Progenitor cell of endocrine pancreas (in vitro differentiated cells): ENCODE measurements at places on chromosomes 6 and 20. TPM values are rescaled to one million over a fixed set of nuclear protein-coding genes. Genes with fewer than 3 reads are reported as not detected.

The PRDM1 gene
- 4.3 and 8.9 TPM in 2 replicates for total RNA-seq

GRCh38 chr20:57685146-57685758 is 24.6 kb downstream of the PMEPA1 start:
- H3K4me1 ChIP-seq, result peaks cover 21% of the 10 kb centered on the region
- peak overlapping the region; percentile 56 for H3K27ac ChIP-seq
- H3K4me3 ChIP-seq, result no peak overlapping the region
- no peak for DNase-seq
- no peaks in the 10 kb centered on the region for H3K27me3 ChIP-seq
- H3K36me3 ChIP-seq, result no peaks in the 10 kb centered on the region

DNA sequence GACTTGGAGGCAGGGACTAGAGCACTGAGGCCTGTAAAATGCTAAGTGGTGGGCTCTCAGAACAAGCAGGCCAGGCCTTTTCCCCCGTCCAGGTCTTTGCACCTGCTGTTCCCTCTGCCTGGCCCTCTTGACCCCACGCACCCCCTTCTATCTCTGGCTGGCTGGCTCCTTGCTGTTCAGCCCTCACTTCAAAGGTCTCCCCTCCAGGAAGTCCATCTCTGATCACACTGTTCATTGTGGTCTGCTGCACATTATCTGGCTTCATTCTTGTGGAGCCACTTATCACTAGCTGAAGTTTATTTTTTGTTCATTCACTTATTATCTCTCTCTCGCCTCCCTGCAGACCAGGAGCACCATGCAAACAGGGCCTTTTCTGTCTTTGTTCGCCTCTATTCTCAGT is 24.5 kb downstream of the SLC13A3 start:
- H3K36me3 ChIP-seq, result peaks cover 2% of the 10 kb centered on the region
- peaks cover 5% of the 10 kb centered on the region for H3K4me1 ChIP-seq
- H3K27ac ChIP-seq, result peak overlapping the region; percentile 46
- no peak for DNase-seq
- no peak overlapping the region for H3K4me3 ChIP-seq

The LTB gene
- 0.57 TPM in 1 of 2 replicates, not detected in the other for total RNA-seq

GRCh38 chr6:15949982-15950381 is 178.9 kb upstream of the MYLIP start:
- peaks cover 25% of the 10 kb centered on the region for H3K27me3 ChIP-seq
- H3K4me1 ChIP-seq, result peaks cover 40% of the 10 kb centered on the region
- H3K36me3 ChIP-seq, result no peaks in the 10 kb centered on the region
- no peak for DNase-seq
- no peak overlapping the region for H3K4me3 ChIP-seq

- DNase-seq, result no peak
- H3K4me1 ChIP-seq, result peaks cover 4% of the 10 kb centered on the region
- no peak overlapping the region for H3K4me3 ChIP-seq
- no peaks in the 10 kb centered on the region for H3K36me3 ChIP-seq
- H3K27me3 ChIP-seq, result no peaks in the 10 kb centered on the region
Observed at GRCh38 chr6:87806099-87806498, 104.1 kb upstream of the AKIRIN2 start.

DNA sequence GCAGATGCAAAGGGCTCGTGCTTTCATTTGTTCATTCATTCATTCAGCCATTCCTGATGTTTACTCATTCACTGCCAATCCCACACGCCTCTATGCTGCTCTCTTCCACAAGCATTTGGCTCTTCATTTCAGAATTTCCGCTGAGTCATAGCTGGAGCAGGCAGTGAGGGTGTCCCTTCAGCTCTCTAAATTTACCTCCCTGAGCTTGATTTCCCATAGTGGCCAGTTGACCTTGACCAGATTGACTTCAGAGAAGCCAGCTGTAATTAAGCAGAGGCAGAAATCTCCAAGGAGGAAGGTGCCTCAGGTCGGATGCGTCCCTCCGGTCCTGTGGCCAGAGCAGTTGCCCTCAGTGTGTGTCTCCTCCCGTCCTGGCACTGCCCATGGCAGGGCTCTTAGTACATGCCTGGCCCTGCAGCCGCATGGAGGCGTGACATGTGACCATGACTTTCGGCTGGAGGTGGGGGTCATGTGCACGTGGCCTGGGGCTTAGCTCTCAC is 267.2 kb upstream of the ECI2 start:
- H3K27ac ChIP-seq, result no peak overlapping the region
- H3K4me3 ChIP-seq, result no peak overlapping the region
- DNase-seq, result no peak
- peaks cover 4% of the 10 kb centered on the region for H3K4me1 ChIP-seq
- peaks cover 1% of the 10 kb centered on the region for H3K36me3 ChIP-seq
- H3K27me3 ChIP-seq, result peaks cover 18% of the 10 kb centered on the region

DNA sequence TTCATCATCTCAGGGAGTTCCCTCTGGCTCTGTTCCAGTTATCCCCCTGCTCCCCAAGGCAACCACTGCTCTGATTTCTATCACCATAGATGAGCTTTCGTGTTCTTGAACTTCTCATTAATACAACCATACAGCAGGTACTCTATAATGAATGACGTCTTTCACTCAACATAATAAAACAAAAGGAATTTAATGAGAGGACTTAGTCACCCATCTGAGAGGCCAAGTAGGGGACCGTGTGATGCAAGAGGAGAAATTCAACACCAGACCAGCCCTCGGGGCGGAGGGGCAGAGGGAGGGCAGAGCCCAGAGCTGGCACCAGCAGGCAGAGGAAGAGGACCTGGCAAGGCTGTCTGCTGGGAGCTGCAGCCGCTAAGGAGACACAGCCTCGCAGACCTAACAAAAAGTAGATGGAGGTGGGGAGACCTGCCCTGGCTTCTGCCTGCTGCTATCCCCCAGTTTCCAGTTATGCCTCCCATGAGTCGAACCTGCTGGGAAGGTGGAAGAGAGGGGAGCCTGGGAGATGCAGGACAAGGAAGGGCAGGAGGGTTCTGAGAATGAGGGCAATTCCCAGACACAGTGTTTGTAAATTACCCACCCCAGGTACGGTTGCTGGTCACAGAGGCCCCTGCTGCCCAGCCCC is 13.8 kb downstream of the CCN5 start:
- peaks cover 11% of the 10 kb centered on the region for H3K4me1 ChIP-seq
- H3K36me3 ChIP-seq, result no peaks in the 10 kb centered on the region
- no peak for DNase-seq
- peak overlapping the region; percentile 43 for H3K27ac ChIP-seq

The TEAD3 gene
- 42.5 and 43.4 TPM in 2 replicates for total RNA-seq

The C6orf15 gene
- not detected in 2 replicates for total RNA-seq

DNA sequence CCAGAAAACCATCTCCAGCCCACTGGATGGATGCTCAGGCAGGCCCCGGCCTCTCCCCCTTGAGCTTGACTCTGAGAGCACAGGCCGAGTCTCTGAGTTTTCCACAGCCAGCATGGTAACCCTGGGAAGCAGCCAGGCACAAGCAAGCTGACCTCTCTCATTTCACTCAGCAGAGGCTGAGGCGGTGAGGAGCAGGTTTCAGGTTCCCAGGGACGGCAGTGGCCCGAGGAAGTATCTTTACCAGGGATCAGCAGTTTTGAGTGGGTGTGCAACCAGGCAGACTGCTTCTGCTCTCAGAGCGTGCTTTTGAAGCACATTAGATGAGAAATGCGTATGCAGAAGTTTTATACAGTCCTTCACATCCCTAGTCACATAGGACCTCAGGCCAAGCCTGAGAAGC is 12.6 kb downstream of the HCK start:
- no peak for DNase-seq
- no peaks in the 10 kb centered on the region for H3K4me1 ChIP-seq
- no peak overlapping the region for H3K4me3 ChIP-seq
- no peak overlapping the region for H3K27ac ChIP-seq
- peaks cover 31% of the 10 kb centered on the region for H3K27me3 ChIP-seq

DNA sequence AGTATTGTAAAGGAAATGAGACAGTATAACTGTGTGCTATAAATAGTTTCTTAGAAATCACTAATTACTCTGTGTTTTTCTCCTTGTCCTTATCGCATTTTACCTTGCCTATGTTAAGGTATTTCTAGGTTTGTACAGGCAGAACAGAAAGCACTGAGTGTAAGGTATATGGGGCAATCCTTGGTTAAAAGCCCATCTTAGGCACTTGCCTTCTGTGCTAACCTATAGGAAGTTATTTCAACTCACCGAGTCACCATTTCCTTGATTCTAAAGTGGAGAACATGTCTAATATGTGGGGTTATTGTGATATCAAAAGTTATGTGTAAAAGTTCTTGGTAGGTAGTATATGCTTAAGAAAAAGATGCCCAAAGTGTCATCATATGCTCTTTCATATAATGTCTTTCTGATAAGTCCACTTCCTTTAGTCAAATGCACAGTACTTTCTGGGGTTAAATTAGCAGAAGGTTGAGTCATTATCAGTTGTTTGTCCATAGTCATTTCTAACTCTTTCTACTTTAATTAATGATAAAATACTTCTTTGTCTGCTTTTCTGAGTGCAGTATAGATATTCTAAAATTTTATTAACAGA is 276.4 kb downstream of the UTRN start:
- H3K27me3 ChIP-seq, result no peaks in the 10 kb centered on the region
- no peak for DNase-seq
- peaks cover 16% of the 10 kb centered on the region for H3K36me3 ChIP-seq
- no peak overlapping the region for H3K27ac ChIP-seq

GRCh38 chr6:52843605-52844004 is 3.0 kb upstream of the GSTA5 start:
- H3K4me3 ChIP-seq, result no peak overlapping the region
- H3K4me1 ChIP-seq, result peaks cover 6% of the 10 kb centered on the region
- no peaks in the 10 kb centered on the region for H3K36me3 ChIP-seq
- no peak for DNase-seq
- no peak overlapping the region for H3K27ac ChIP-seq

DNA sequence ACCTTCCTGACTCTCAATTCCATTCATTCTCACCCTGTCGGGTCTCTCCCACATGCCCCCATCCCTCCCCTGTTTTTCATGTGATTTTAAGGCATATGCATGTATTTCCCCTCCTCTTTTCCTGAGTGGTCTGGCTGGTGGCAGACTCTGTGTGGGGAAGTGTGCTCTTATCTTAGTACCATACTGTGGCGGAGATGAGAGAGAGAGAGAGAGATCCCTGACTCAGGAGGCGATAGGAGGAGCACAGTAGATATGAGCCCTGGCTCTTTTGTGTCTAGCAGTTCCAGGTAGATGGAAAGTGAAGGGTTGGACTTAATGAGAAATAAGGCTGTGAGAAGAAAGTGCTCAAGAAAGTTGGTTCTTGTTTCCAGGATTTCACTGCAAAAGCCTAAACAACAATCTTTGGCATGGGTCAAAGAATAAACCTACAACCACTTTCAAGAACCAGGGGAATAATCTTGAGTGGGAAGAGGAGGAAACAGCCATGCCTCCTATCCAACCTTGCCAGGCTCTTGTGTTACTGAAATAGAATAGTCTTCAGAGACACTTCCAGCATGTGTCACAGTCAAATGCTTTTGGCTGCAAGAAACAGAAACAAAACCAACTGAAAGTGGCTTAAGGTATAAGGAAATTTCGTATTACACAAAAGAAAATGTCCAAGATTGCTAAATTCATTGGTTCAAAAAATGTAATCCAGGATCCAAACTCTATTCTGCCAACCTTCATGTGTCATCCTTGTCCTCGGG is 123.8 kb upstream of the MYLIP start:
- DNase-seq, result no peak
- H3K36me3 ChIP-seq, result no peaks in the 10 kb centered on the region
- no peaks in the 10 kb centered on the region for H3K4me1 ChIP-seq
- no peak overlapping the region for H3K27ac ChIP-seq
- H3K4me3 ChIP-seq, result no peak overlapping the region

DNA sequence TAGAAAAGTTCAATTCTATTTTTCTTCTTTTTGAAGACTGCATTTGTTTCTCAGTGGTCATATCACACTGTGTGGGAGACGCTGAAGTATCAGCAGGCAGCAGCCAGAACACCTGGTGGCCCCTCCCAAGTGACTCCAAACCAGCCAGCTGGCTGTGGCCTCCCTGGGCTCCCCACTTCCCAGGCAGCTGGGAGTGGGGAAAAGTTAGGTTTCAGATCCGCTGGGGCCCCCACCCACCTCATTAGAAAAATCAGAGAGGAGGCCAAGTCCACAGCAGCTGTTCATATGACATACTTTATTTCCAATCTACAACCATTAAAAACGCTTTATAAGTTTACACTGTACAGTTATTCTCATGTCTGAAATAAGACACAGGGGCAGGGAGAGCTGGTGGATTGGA is 3.6 kb upstream of the DSN1 start:
- H3K4me3 ChIP-seq, result no peak overlapping the region
- no peaks in the 10 kb centered on the region for H3K36me3 ChIP-seq
- no peak for DNase-seq
- no peak overlapping the region for H3K27ac ChIP-seq
- H3K4me1 ChIP-seq, result peaks cover 7% of the 10 kb centered on the region

- H3K4me3 ChIP-seq, result no peak overlapping the region
- no peaks in the 10 kb centered on the region for H3K36me3 ChIP-seq
- no peak for DNase-seq
- H3K4me1 ChIP-seq, result no peaks in the 10 kb centered on the region
Observed at GRCh38 chr6:23522792-23523547, 603.0 kb upstream of the NRSN1 start.

DNA sequence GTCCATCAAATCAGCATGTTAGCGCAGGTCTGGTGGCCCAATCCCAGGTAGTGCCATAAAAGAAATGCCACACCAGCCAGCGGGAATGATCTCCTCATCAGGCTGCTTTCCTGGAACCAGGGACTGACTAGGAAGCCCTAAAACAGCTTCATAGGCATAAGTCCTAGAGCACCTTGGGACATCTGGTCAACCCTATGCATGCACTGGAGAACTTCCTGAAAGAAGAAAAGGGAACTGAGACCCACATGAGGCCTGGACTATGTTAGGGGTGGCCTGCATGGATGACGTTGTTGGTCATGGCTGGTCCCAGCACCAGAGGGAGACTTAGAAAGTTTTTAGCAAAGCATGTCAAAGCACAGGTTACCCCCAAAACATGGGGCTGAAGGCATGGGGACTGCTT is 7.6 kb upstream of the KCNK16 start:
- H3K27ac ChIP-seq, result no peak overlapping the region
- H3K4me1 ChIP-seq, result peaks cover 26% of the 10 kb centered on the region
- H3K27me3 ChIP-seq, result peaks cover 73% of the 10 kb centered on the region
- H3K36me3 ChIP-seq, result no peaks in the 10 kb centered on the region
- H3K4me3 ChIP-seq, result no peak overlapping the region
- DNase-seq, result no peak

The CRISP2 gene
- not detected in 2 replicates for total RNA-seq

DNA sequence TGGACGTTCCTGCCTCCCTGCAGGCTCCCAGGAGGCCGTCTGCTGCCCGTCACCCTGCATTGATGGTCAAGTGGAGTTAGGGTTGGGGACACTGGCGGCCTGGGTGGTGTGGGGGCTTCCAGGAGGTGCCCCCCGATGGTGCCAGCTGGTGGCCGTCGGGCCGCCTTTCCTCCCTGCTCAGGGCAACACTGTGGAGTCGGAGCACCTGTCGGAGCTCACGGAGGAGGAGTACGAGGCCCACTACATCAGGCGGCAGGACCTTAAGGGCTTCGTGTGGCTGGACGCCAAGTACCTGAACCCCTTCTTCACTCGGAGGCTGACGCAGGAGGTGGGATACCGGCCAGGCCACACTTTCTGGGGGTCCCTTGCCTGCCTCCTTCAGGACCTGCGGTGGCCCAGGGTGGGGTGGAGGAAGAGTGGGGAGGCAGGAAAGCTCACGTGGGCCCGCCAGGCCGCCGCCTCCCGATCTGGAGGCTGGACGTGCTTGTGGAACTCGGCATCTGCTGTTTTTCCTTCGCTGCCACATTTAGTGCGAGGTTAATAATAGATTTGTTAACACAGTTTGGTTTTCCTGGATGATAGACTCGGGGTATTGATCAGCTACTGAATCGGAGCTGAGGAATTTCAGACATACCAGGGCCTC is 28.6 kb downstream of the SPATA2 start:
- no peak overlapping the region for H3K4me3 ChIP-seq
- H3K4me1 ChIP-seq, result peaks cover 22% of the 10 kb centered on the region
- peak overlapping the region; percentile 85 for H3K27ac ChIP-seq
- no peak for DNase-seq

GRCh38 chr6:87784690-87785089 is 82.7 kb upstream of the AKIRIN2 start:
- H3K36me3 ChIP-seq, result no peaks in the 10 kb centered on the region
- no peak overlapping the region for H3K4me3 ChIP-seq
- H3K27ac ChIP-seq, result no peak overlapping the region
- H3K27me3 ChIP-seq, result no peaks in the 10 kb centered on the region
- peaks cover 4% of the 10 kb centered on the region for H3K4me1 ChIP-seq
